Anterior cingulate cortex (tissue), 58 donors: ENCODE measurements at places on chromosomes 2 and 18.

DNA sequence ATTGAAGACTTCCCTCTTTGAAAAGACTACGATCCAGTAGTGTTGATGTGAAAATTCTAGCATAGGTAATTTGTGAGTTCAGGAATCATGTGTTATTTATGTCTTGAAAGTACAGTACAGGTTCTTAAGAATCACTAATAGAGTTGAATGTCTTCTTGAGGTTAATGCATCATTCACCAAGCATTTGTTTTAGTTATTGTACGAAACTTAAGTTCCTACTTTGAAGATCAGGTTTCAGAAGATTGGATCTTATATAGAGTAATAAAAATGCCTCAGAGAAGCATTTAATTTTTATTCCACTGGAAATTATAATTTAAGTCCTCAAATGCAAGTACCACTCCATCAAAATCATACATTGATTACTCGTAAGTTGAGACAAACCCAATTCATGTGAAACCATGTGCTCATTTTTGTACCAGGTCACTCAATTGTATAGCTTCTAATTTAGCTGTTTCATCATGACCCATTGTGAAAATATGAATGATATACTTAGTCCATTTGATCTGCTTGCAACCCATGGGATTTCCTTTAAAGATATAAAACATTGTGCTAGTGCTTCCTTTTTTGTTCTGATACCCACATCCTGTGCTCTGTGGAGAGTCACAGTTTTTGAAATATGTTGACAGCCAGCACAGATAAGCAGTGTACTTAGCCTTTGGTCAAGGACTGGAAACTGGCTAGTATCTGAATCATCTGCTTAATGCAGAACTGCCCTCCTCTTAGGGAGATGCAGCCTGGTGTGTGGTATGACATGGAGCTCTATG is 22.5 kb upstream of the RAB27B start:
- no peak for DNase-seq

DNA sequence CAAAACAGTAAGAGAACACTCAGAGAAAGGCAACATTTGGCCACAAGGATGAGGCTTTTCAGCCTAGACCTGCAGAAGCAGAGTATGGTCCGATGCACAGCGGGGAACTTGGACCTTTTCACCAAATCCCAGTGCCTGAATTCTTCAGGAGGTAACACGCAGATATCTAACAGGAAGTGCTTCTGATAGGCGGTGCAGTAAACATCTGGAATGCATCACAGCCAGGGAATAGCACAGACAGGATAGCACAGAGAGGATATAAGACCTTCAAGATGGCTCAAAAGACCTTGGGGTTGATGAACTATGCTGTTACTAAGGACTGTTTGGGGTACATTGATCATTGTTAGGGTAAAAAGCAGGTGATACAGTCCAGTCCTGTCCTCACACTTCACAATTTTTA is 1.7 kb downstream of the TMEM127 start:
- no peak for DNase-seq

DNA sequence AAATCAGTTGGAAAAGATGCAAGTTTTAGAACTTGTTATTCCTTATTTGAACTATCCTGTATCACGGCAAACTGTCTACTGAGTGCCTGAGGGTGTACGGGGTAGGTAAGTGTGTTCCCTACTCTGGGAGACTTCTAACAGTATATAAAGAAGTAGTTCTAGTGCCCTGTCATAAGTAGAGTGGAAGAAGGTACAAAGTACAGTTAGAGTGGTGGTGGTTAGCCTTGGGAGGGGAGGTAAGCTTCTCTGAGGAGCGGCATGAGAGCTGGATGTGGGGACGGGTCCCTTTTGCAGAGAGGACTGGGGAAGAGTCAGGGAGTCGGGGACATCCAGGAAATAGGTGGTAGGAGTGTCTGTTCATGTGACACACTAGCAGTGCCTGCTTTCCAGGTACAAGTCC is 48.5 kb downstream of the DGKD start:
- no peak for DNase-seq

DNA sequence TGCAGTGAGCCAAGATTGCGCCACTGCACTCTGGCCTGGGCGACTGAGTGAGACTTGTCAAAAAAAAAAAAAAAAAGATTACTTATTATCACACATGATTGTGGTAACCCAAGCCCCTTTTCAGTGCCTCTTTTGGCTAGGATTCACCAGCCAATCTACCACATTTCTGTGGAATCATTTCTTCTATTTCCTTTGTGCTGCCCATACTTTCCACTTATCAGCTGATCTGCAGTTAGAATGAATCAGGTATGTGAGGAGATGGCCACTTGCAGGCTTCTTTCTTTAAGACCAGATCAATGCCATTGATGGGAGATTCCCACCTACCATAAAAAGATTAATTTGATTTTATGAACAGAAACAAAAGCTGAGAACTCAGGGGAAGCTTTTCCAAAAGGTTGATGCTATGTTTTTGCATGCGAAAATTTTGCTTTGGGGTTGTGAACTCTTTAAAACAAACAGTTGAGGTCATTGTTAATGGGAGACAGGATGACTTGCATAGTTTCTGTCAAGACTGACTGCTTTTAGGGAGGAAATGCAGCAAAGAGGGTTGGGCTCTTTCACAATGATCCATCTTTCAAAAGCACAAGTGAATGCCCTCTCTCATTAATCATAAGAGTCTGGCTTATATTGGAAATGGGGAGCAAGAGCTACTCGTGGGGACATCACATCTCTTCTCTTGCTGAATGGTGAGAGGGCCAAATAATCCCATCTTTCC is 66.9 kb upstream of the CYP26B1 start:
- no peak for DNase-seq

DNA sequence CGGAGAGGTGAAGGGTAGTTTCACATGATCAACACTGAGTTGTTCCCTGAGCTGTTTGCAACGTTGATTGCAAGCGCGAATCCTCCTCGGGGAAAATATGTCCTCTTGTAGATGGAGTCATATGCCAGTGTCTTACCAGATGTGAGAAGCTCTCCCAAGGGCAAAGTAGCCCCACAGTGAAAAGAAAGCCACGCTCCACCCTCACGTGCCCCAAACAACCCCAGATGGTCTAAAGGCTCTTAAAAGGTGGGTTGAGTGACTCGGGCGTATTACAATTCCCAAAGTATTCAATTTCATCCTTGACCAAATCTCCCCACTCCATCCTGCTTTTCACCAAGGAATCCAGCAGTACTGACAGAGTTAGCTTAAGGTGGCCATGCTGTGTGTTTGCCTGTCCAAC is 332.1 kb upstream of the SOX11 start:
- no peak for DNase-seq
